CD4-positive, alpha-beta T cell treated with Interleukin-4 for 4 hours (primary cell): ENCODE measurements at places on chromosomes 6 and 20.

DNA sequence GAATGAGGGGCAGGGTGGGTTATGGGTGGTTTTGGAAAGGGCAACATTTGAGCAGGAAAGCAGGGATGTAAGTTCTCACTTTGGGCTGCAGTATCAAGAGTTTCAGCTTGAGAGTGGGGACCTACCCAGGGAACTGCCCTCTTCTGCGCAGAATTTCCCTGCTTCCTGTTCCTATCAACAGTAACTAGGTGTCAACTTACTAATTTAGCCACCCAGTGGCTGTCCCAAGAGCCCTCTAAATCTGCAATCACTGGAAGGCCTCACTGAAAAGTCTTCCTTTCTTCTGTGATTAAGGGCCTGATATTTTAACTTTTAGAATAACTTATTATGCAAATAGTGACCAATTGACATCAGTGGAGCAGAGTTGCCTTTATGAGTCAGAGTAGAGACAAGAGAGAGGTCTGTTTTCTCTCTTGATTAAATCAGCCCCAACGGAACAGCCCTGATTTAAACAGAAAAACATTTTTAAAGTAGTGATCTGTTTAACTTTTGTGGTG, 118.2 kb upstream of the RIPOR2 start:
- peak; percentile 49 for DNase-seq

GRCh38 chr20:23971310-23971709, 17.3 kb downstream of the GGTLC1 start:
- DNase-seq, result no peak

DNA sequence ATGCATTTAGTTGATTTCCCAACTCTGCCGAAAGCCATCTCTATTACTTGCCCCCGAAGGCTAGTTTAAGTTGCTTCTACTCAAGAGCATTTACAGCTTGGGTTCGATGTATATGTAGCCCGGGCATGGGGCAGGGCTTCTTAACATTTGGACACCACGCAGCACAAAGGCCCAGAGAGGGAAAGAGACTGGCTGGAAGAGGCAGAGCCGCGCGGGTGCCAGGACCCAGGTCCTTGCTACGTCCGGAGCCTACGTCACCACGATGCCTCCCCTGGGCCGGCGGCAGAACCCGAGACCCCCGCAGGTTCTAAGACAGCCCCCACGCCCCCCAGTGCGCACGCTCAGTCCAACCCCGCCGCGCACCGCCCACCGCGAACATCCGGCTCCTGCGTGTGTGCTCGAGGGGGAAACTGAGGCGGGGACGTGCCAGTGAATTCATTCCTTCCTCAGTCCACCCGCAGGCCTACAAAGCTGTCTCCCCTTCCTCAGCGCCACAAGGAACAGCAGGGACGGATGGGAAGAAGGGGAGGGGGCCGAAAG, 367 bp upstream of the PCIF1 start:
- DNase-seq, result no peak

- DNase-seq, result no peak
Observed at GRCh38 chr6:139654888-139655782, 280.7 kb upstream of the CITED2 start.

GRCh38 chr20:49275216-49275615, 2.6 kb downstream of the ZNFX1 start:
- DNase-seq, result no peak

GRCh38 chr6:64230530-64230929, 594.9 kb downstream of the PHF3 start:
- DNase-seq, result no peak

DNA sequence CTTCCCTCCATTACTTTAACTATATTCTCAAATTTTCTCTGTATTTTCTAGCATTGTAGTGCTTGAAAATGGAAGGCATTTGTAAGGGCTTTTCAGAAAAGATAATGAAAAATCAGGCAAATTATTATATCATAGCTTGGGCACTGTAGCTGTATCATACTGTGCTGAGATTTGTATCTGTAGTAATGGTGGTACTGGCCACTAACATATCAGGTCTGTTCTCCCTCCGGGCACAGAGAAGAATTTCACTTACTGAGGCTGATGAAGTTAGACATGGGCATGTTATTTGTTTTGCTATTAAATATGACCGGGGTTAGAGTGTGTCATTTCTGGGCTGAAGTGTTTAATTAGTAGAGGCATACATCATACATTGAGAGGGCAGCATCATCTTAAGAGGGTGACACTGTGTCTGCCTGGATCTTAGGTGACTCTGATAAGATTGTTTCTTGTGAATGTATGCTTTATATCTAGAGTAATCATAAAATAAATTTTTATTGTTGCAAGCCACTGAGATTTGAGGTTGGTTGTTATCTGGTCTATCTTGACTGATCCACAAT, 1395.9 kb downstream of the EPHA7 start:
- no peak for DNase-seq
